ENCODE measurements at places on chromosomes 4 and X. TPM values are rescaled to one million over a fixed set of nuclear protein-coding genes. Genes with fewer than 3 reads are reported as not detected.

The SATL1 gene
- total RNA-seq: not detected

The NDNF gene
- not detected for total RNA-seq

The ZNF518B gene
- total RNA-seq: 30.7 TPM

The LARP7 gene
- 14.1 TPM for total RNA-seq

The SMIM10L2A gene
- not detected for total RNA-seq

The MAOB gene
- 0.89 TPM for total RNA-seq
